ENCODE measurements at places on chromosomes 12 and 14.

DNA sequence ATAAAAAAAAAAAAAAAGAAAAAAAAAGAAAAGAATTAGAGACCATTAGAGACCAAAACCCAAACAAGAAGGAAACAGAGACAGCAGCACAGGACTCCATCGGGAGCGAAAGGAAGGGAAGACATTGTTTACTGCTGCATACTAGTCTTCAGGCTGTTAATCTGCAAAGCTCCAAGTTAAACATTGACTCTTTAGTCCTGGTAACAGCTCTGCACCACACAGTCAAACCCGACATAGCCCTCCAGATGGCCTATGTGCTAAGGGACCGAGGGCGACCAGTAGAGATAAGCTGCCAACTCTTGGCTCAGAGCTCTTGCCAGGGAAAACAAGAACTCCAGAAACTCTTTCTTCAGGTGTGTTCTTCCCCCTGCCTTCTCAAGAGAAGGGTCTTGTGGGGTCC lies 7.8 kb downstream of the P2RX4 start:
- no peak for DNase-seq

DNA sequence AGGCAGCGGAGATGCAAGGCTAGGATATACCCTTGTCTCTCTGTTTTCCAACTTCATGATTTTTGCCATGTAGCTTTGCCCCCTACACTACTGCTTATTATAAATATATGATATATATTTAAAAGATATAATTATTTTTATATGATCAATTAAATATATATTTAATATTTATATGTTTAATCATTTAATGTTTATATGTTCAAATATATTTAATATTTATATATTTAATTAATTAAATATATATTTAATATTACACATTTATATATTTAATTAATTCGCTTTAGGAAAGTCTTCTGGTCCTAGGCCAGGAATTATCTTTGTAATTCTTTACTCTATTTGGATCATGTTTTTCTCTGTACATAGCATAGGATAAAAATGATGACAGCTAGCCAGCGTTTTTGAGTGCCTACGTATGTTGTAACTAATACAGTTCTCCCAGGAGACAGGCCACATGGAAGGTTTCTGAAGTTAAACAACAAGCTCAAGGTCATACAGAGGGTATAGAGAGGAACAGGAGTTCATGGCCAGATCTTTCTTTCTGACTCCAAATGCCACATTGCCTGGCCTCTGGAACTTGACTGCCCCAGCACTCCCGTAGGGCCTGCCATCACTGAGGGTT lies 192.5 kb downstream of the KCNA5 start:
- no peak for DNase-seq

DNA sequence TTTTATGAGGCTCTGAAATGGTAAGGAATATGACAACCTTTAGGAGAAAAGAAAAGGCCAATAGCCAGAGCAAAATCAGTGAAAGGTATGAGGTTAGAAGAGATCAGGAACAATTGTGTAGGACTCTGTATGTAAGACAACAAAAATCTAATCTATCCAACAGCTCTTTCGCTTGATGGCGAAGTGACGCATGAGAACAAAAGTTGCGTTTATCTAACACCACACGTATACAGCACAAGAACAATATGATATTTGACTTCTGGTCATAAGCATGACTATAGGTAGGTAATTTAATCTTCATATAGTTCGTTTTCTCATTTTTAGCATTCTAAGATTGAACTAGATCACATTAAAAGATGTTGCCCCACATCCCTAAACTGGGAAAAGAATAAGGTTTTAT lies 1.5 kb downstream of the CLECL1 start:
- no peak for DNase-seq

GRCh38 chr14:63282997-63283883 lies 35.5 kb downstream of the GPHB5 start:
- DNase-seq = no peak

DNA sequence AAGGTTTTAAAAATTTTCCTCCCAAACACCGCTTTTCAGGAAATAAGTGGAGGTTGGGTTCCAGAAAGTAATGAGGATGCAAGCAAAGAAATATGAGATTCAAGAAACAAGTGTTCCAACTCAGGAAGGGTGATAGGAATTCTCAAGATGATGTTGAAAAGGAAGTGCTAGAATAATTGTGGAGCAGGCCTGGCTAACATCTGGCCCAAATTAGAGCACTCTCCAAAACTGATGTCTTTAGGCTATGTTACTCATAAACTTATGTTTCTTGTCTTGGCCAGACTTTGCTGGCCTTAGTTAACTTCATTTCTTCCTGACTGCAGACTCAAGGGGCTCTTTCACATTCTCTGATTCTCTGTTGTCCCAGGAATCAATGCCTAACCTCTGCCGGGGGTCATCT lies 116.3 kb downstream of the TMTC3 start:
- DNase-seq = no peak

GRCh38 chr12:131332224-131332623 lies 378.5 kb downstream of the ADGRD1 start:
- DNase-seq = no peak

DNA sequence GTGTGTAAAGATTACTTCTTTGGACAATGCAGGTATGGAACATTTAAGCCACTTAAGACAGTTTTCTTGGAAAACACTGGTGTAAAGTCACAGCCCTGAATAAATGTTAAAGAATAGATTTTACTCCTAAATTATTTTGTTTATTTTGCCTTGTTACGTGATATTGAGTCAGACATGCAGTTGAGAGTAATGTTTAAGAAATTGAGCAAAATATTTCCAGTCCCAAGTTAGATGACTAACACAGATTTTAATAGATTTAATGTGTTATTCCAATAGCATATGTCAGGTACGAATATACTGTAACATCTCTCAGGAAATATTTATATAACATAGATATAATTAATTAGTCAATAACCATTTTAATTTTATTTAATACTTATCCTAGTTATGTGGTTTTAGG lies 1361.7 kb downstream of the FSCB start:
- no peak for DNase-seq

GRCh38 chr12:115891556-115892164 lies 385.8 kb downstream of the MED13L start:
- no peak for DNase-seq

DNA sequence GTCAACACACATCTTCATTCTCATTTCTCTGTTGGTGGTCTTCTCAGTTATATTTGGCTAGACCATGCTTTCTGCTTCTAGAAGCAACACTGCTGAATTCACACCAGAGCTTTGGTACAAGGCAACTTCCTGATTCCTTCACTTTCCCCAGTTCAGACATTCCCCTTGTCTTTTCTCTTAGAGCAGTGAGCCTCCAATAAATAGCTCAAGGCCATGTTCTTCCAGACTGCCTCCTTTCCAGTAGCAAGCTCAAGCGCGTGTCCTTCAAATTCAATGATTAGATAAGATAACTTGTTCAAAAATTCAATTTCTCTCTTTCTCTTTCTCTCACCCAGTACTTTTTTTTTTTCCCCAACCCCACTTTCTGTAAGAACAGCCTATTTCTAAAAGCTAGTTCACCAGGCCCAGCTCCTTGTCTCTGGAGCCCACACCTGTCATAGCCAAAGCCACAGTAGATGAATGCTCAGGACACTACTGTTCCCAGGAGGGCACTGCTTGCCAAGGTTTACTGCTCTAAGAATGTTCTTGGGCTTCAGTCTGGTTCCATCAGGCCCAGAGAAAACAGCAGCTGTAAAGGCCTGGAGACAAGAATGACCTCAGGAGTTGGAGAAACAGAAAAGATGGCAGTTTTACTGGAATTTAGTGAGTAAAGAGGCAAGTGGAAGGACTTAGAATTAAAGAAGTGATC lies 17.7 kb downstream of the TBK1 start:
- no peak for DNase-seq

DNA sequence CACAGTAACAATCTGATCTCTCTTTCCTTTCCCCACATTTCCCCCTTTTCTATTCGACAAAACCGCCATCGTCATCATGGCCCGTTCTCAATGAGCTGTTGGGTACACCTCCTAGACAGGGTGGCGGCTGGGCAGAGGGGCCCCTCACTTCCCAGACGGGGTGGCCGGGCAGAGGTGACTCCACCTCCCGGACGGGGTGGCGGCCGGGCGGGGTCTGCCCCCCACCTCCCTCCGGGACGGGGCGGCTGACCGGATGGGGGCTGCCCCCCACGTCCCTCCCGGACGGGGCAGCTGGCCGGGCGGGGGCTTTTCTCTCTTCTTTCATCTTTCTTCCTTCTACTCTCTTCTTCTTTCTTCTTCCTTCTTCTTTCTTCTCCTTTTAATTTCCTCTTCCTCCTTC lies 1.3 kb upstream of the NUBPL start:
- DNase-seq = no peak

GRCh38 chr14:104975481-104976197 lies 2.5 kb downstream of the AHNAK2 start:
- no peak for DNase-seq

DNA sequence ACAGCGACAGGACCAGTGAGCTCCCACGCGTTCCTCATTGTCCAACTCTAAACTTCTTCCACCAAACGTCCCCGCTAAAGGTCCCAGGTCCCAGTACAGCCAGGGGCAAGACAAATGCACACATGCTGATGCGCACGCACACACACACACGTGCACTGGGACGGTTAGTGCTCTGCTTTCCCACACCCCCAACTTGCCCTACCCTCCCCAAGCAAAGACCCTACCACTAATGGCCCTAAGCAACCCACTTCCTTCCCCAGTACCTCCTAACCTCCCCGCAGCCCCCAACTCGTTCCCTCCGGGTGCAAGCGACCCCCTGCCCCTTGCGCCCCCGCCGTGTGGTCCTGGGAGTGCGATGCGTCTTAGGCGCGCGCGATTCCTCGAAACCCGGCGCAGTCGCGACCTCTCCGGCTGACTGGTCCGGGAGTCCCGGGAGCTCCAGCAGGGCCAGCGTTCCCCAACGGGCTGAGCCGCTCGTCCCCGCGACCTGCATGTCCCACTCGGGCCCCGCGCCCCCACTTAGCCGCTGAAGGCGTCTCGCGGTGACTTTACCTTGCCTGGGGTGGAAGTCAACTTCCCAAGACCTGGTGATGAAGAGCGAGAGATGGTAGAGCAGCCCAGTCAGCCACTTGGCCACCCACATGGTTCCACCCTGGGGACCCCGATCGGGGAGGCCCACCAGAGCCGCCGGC lies 578 bp downstream of the ADAMTS20 start:
- no peak for DNase-seq

DNA sequence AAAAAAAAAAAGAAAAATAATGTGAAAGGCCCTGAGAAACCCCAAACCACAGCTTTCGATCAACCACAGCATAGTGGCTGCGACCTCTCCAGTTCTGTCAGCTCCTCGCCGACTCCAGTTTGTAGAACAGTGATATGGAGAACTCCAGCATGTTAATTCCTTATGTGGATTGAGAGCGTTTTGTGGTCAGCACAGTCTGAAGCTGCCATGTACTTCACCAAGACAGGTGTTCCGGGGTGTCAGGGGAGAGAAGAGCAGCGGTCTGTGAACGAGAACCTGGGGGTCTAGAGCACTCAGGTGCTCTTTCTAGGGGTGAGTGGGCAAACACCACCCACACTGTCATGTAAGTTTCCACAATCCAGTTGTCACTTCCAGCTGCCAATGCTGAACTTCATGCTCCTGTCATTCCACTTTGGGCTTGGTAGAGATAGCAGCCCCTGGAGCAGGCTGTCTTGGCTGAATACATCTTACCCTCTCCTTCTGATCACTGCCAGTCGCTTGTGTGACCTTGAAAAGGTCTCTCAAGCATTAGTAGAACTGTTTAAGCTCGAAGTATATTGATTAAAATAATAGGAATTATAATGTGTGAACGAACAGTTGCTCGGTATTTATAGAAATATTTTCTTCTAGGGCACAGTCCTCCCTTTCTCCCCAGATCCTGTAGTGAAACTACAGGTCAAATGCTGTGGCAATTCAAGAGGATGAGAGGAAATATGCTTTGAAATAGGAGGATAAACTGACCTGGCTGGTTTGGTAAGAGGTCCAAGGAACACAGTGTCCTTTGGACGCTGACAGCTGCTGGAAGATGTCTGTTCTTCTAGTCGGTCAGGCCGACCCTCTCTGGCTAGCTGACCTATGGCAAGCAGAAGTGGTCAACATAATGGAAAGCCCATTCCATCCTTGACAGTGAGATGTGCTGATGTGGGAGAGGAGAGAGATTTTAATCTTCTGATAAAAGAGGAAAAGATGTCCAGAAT lies 15.7 kb upstream of the MAX start:
- DNase-seq = no peak

- no peak for DNase-seq
These were observed 23.6 kb upstream of the OR11G2 start for GRCh38 chr14:20167091-20167490.

- DNase-seq = no peak
These were observed 463.5 kb upstream of the PDE3A start for GRCh38 chr12:19904819-19905218.

GRCh38 chr12:22576473-22576872 lies 32.1 kb upstream of the C2CD5 start:
- DNase-seq = no peak

DNA sequence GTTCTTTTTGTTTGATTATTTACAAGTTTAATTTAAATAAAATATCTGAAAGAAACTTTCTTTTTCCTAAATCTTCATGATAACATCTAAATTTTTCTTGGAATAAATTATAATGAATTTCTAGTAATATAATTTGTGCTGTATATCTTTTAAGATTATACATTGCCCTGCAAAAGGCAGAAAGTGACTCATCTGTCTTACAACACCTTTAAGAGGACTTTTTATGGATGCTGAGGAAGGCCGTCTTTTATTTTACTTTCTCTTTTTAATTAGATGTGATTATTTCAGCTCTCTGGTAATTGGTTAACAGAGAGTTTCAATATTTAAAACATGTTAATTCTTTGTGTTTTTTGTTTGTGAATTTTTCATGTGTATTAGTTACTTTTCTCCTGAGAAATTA lies 598.4 kb downstream of the RPL10L start:
- DNase-seq = no peak

GRCh38 chr12:90794212-90794611 lies 160.8 kb downstream of the CCER1 start:
- DNase-seq = no peak

DNA sequence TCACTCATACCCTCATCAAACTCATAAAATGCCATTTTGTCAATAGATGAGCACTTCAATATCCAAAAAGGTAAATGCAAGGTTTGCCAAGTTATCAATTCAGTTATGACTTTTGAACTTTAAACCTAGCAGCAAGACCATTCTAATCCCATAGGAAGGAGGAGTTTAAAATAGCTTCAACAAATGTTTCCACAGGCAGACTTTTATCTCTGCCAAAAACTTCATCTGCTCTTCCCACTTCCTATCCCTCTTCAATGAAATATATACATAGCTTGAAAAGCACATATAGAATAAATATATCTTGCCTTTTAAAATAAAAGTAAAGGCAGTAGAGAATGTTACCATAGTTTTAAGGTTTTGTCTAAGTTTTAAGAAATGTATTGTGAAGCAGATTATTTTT lies 1749.1 kb upstream of the SEL1L start:
- DNase-seq = no peak

GRCh38 chr14:49982082-49982481 lies 89.2 kb downstream of the ARF6 start:
- no peak for DNase-seq

GRCh38 chr12:12691549-12691948 lies 4.4 kb downstream of the GPR19 start:
- DNase-seq = no peak

GRCh38 chr12:123513805-123514204 lies 19.7 kb downstream of the RILPL1 start:
- DNase-seq = no peak

GRCh38 chr14:42047421-42048055 lies 440.9 kb downstream of the LRFN5 start:
- DNase-seq = no peak

- DNase-seq = no peak
These were observed 20.2 kb downstream of the KRT8 start for GRCh38 chr12:52884526-52885293.

- no peak for DNase-seq
These were observed 266.4 kb upstream of the CAND1 start for GRCh38 chr12:67002720-67003119.

- peak; percentile 15 for DNase-seq
These were observed 18.6 kb downstream of the PRORP start for GRCh38 chr14:35140718-35141581.

Data from NCI-H2081 treated with DMSO at 0.1 percent for 48 hours (cell line).